Kidney glomerular epithelial cell (primary cell): ENCODE measurements at places on chromosomes 5 and 9.

- no peak for DNase-seq
These were observed 44.4 kb downstream of the ZNF474 start for GRCh38 chr5:122173474-122174415.

DNA sequence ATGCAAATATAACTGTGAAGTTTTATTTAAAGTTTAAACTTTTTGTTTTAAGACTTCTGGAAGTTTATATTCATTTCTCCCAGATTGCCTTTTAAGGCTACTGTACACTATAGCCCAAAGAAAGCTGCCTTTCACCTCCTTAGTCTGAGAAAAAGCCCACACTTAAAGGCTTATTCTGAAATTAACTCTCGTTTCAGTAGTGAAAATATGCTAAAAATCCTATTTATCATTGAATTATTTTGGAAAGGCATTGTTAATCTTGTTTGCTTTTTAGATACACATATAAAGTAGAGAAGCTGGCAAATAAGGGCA is 3.3 kb upstream of the PURA start:
- no peak for DNase-seq

DNA sequence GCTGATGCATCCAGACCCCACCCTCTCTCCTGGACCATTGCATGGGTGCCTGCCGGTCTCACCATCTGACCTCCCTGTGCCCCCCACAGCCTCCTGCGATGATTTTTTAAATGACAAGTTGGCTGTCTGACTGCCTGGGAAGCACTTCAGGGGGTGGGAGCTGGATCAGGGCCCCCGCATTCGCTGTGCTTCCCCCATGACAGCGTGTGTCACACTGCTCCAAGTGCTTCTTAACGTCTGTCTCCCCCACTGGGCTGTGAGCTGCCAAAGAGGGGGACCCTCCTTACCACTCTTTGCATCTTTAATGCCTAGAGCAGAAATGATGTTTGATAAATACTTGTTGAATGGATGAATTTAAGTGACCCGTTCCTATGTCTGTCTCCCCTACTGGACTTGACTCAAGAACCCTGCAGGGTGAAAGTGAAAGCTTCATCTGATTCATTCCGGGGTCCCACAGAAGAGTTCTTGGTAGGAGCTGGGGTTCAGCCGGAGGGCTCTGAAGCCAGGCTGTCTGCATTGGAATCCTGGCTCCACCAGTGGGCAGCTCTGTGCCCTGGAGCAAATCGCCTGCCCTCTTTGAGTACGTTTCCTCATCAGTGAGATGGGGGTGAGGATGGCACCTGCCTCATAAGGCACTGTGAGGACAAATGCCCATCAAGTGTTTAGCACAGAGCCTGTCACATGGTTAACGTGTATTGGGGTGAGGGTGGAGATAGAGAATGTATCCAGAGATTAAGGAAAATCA is 7.6 kb upstream of the EGR1 start:
- no peak for DNase-seq

DNA sequence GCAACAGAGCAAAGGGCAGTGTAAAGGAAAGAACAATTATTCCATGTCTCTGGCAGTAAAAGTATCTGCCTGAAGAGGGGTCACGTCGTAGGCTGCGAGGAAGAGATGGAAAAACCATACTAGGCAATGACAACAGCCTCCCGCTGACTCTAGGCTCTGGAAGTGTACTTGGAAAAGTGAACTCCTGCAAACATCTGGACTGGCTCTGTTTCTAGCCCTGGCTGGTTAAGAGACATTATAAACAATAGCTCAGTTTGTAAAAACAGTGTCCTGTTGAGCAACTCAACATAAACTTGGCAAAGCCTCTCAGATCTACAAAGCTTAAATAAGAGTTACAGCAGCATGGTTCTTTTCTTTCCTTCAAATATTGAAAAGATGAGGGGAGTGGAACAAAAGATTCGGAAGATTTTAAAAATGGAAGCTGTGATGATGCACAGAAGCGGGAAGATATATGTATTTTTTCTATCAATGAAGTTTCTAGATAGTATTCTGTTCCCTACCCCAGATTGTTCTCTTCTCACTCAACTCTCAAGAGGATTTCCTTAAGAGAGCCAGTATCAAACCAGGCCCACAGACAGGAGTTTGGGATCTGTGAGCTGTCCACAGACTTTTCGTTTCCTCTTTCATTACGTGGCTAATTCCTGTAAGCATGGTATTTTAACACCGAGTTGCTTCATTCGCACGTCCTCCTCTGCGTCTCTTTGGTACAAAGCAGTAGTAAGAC is 79.4 kb downstream of the SPTLC1 start:
- no peak for DNase-seq

GRCh38 chr5:151664694-151665585 is 21.8 kb downstream of the SPARC start:
- no peak for DNase-seq

- no peak for DNase-seq
These were observed 37.6 kb downstream of the PAM start for GRCh38 chr5:102792705-102793104.

- DNase-seq: no peak
These were observed 77.6 kb downstream of the ALDH1A1 start for GRCh38 chr9:72875221-72875620.

- peak; percentile 0 for DNase-seq
These were observed 159.4 kb upstream of the PITX1 start for GRCh38 chr5:135193213-135194125.

GRCh38 chr5:1782385-1783215 is 17.0 kb downstream of the MRPL36 start:
- no peak for DNase-seq

GRCh38 chr5:163951069-163951468 is 445.6 kb downstream of the MAT2B start:
- DNase-seq: no peak

GRCh38 chr9:22813529-22813928 is 366.9 kb downstream of the DMRTA1 start:
- DNase-seq: peak; percentile 21

DNA sequence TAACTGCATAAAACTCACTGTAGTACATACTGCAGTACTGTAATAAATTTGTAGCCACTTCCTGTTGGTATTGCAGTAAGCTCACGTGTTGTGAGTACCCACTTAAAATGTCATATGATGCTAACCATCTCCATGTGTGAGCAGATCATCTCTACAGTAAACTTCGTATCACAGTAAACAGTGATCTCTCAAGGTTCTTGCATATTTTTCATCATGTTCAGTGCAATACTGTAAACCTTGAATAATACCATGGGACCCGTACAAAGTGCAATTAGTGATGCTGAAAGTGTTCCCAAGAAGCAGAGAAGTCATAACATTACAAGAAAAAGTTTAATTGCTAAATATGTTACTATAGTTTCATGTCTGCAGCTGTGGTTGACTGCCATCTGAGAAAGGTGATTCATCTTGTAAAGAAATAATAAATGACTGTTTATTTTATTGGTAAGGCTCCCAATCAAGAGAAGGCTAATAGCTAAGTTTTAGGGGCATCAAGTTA is 253.8 kb upstream of the POU5F2 start:
- peak; percentile 5 for DNase-seq

DNA sequence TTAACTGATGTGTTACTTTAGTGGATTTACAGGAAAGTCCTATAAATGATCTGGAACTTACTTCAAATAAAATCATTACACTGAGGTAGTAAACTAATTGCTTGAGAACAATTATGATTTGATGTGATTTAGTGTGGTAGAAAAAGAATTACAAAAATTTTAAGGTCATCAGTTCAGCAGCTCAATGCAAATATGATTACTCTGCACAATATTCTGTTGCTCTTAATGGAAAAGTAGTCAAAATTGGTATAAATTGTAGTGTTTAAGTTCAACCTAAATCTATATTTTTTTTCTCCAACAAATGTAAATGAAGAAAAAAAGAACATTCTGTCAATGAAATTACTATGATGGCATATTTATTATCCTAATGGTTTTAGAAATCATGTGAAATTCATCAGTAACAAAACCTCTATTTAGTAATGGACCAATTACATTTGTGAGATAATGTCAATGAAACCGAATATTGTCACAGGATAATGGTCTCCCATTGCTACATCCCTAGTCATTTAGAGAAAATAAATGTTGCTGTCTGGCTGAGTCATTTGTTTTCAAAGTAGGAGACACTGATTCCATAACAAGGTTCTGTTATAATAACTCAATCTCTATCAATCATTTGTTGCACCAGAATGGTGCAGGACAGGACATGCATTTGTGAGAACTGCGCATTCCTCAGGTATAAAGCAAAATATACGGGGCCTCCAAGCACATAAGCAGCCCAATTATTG is 177.1 kb downstream of the NFIB start:
- DNase-seq: no peak

GRCh38 chr5:171462136-171462927 is 42.9 kb downstream of the FGF18 start:
- no peak for DNase-seq
